ENCODE measurements at places on chromosomes 16 and 17.

GRCh38 chr16:81707411-81708265, 71.5 kb upstream of the PLCG2 start:
- no peak for DNase-seq

- no peak for DNase-seq
Observed at GRCh38 chr16:75147968-75148310, 385 bp upstream of the ZFP1 start.

DNA sequence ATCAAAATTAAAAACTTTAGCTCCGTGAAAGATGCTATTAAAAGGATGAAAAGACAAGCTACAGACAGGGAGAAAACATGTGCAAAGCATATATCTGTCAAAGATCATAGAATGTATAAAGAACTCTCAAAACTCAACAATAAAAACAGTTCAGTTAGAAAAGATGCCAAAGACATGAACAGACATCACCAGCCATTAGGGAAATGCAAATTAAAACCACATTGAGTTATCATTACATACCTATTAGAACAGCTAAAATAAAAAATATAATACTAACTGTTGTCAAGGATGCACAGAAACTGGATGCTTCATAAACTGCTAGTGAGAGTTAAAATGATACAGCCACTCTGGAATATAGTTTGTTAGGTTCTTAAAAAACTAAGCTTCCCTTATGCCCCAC, 58.8 kb downstream of the NFATC3 start:
- no peak for DNase-seq

DNA sequence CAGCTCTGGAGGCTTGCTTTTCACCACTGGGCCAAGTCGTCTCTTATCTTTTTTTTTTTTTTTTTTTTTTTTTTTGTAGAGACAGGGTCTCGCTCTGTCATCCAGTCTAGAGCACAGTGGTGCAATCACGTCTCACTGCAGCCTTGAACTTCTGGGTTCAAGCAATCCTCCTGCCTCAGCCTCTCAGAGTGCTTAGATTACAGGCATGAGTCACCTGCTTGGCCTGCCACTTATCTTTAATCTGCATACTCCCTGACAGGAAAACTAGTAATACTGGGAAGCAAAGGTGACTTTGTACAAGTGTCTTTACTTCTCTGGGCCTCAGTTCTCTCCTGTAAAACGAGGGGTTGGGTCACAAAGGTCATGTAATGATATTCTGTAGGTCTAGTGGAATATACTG, 15.0 kb downstream of the NTN1 start:
- DNase-seq = no peak
